ENCODE measurements at places on chromosomes 1 and 21. TPM values are rescaled to one million over a fixed set of nuclear protein-coding genes. Genes with fewer than 3 reads are reported as not detected.

Gene NFIA
- 0.58 TPM for total RNA-seq

Gene MCOLN3
- 3.7 TPM for total RNA-seq

Gene CRP
- not detected for total RNA-seq

Gene KRTAP24-1
- not detected for total RNA-seq

Gene MIXL1
- total RNA-seq = not detected

Gene DPYD
- total RNA-seq = 5.1 TPM

Gene SNRNP40
- total RNA-seq = 131 TPM

Gene PLCH2
- 0.12 TPM for total RNA-seq

Gene SYDE2
- 2.9 TPM for total RNA-seq

Gene GSTM5
- not detected for total RNA-seq

Gene DPT
- not detected for total RNA-seq

Gene LIN28A
- not detected for total RNA-seq

Gene TSHB
- total RNA-seq = not detected

Gene LRRC38
- total RNA-seq = not detected

Gene CDCA8
- 60.0 TPM for total RNA-seq

Gene FALEC
- not detected for total RNA-seq

Gene HSD3B2
- total RNA-seq = not detected

Gene LCA5L
- total RNA-seq = 0.65 TPM

Gene SPRR2F
- total RNA-seq = not detected

Gene CHIA
- total RNA-seq = not detected

Gene CYP4Z1
- not detected for total RNA-seq

Gene DNM3
- 2.5 TPM for total RNA-seq

Gene BEND5
- total RNA-seq = 1.9 TPM

Gene S100A7
- total RNA-seq = not detected

Gene PLA2G2C
- total RNA-seq = not detected

Gene TMEM54
- 119 TPM for total RNA-seq

Gene ARTN
- 14.1 TPM for total RNA-seq

Gene SH2D5
- 15.2 TPM for total RNA-seq

Gene C1orf167
- not detected for total RNA-seq

Gene SLC26A9
- total RNA-seq = not detected

Gene SLC2A5
- not detected for total RNA-seq

Gene ATXN7L2
- total RNA-seq = 7.4 TPM

Gene OR2T33
- not detected for total RNA-seq

Gene S100A13
- 186 TPM for total RNA-seq

Gene RNU1-4
- total RNA-seq = under 0.01 TPM

Gene KCNJ6
- under 0.01 TPM for total RNA-seq

Gene KRTAP21-2
- total RNA-seq = not detected

Gene CLEC20A
- total RNA-seq = not detected

Gene RGS1
- not detected for total RNA-seq

Gene RSBN1
- total RNA-seq = 11.1 TPM

Gene KPRP
- total RNA-seq = not detected

Gene SPOCD1
- 9.4 TPM for total RNA-seq

Gene AQP10
- total RNA-seq = not detected

Gene LCE1C
- not detected for total RNA-seq

Gene GUCA2B
- not detected for total RNA-seq

Gene PCAT6
- not detected for total RNA-seq

Gene CRYZ
- 107 TPM for total RNA-seq

Gene DIRAS3
- 2.1 TPM for total RNA-seq

Gene HSPB7
- total RNA-seq = not detected

Gene RAP1GAP
- 0.94 TPM for total RNA-seq

Gene CLDN17
- total RNA-seq = not detected

Gene DISC1
- total RNA-seq = 4.0 TPM
